Stimulated activated naive CD4-positive, alpha-beta T cell treated with Interleukin-2 at 50 U/mL for 16 hours (primary cell): ENCODE measurements at places on chromosomes 4 and X.

DNA sequence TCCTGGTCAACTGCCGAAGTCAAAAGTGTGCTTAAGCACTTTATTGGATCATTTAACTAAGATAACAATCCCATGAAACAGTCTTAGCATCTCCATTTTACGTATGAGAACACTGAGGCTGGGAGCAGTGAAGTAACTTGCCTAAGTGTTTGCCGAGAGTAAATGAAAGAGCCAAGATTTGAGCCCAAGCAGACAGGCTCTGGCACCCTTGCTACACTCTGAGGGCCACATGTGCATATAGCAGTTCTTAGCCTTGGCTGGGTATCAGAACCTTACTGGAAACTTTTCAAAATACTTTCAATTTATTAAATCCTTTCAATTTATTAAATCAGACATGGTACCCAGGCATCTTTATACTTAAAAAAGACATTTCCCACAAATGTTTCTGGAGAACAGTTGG, 225.9 kb downstream of the NR3C2 start:
- no peak for DNase-seq

DNA sequence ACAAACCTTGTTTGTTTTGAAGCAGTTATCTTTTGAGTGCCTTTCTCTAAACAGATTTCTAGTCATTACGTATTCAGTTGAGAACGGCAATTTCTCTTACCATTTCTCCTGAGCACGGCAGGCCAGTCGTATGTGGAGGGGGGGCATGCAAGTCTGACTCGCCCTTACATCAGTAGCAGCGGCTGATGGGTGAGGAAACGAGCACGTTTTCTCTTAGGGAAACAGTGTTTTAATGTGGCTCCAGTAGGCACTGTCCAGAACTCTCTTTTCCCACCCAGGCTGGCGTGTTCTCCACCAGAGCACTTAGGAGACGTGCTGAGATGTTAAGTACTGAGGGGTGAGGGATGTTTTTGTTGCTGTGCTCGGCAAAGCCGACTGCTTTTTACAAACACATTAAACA, 240.5 kb downstream of the STIM2 start:
- DNase-seq, result no peak

- DNase-seq, result no peak
These were observed 100.3 kb downstream of the HS3ST1 start for GRCh38 chr4:11328401-11328800.

GRCh38 chr4:87219632-87220093, 755 bp downstream of the KLHL8 start:
- peak; percentile 56 for DNase-seq

DNA sequence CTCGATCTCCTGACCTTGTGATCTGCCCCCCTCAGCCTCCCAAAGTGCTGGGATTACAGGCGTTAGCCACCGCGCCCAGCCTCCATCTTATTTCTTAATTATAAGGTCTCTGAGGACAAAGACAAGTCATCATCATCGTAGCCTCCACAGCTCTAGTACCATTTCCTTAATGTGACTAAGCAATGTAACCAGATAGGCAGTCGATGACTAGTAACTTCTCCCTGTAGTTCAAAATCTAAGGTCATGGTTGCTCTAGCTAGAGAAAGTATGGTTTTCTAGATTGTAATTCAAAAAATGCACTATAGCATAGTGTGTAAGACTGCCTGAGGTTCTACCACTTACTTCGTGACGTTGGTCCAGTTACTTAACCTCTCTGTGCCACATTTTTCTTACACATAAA, 6.9 kb downstream of the SLC39A8 start:
- DNase-seq, result no peak

DNA sequence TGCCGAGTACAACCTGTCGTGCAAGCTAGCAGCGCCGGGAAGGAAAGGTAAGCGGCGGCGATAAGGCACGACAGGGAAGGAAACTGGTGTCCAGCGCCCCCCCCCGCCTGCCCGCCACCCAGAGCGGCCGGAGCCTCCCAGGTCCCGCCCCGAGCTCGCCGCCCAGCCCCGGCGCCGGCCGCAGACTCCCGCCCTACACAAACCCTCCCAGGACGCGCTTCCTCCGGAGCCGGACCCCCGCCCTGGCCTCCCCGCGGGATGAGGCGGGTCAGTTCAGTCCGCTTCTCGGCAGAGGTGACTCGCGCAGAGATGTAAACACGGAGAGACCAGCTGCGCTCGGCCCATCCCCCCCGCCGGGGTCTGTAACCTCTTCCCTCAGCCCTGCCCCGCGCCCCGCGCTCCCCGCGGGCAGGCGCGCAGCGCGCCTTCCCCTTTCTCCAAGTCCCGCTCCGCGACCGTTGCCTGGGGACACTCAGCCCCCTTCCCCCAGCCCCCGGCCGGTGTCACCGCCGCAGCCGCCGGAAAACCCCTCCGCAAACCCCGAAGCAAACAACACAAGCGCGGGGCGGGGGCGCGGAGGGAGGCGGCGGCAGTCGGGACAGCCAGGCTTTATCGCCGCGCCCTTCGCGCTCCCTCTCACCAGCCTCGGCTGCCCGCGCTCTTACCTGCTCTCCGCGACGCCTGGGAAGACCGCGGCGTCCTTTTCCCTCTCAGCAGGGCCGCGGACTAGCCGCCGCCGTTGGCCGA, 543 bp downstream of the ELF2 start:
- DNase-seq, result peak; percentile 69

DNA sequence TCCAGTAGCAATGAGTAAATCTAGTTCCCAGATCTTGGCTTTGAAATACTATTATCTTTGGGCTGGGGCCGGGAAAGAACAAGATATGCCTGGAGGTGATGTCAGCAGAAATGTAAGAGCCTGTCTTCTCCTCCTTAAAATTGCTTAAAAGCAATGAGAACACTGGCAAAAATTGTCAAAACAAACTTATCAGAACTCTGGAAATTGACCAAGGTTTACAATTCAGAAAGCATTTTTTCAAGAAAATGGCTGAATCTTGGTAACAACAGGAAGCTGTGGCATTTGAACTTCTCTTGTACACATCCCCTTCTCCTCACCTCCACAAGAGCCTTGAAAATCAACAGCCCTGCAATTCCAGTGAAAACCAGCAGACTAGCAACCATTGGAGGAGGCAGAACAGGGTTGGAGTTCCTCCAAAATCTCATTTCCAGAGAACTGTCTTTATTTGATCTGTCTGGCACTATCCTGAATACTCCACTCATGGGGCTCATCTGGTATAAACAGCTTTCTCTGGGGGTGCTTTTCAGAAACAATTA, 13.5 kb downstream of the TIMP1 start:
- DNase-seq, result no peak

GRCh38 chrX:142204522-142205433, at the start of gene MAGEC2:
Gene MAGEC2, minus strand, starts transcription at chrX:142205290. Its CDS starts 1,303 bp downstream, at chrX:142203987.
- no peak for DNase-seq

- no peak for DNase-seq
These were observed 7.9 kb upstream of the PPP3CA start for GRCh38 chr4:101355246-101355645.

GRCh38 chr4:109211671-109212070, 90.8 kb downstream of the COL25A1 start:
- DNase-seq, result no peak

- no peak for DNase-seq
These were observed at the start of gene DCAF12L2 for GRCh38 chrX:126165721-126166461. Gene DCAF12L2, minus strand, starts transcription at chrX:126166289. Its CDS starts 365 bp downstream, at chrX:126165924.

DNA sequence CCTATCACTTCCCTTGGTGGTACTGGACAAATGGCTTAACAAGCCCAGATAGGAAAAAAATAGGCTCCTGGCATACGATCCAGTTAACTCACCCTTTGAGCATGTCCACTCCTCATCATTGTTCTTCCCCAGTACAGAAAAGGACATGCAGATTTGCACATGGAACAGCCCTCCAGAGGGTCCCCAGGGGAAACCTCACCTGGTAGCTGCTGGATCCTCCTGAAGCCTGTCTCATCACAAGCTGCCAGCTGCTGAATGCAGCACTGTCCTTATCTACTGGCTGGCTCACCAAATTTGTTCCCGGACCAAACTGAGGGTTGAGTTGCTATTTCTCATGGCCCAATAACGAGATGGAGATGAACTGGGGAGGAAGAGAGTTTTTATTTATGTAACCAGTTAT, 49.4 kb downstream of the SERTM2 start:
- DNase-seq, result no peak

- DNase-seq, result no peak
These were observed 502.6 kb upstream of the TECRL start for GRCh38 chr4:64911846-64912245.

- DNase-seq, result no peak
These were observed 349.9 kb downstream of the FBXW7 start for GRCh38 chr4:152185786-152186550.

- no peak for DNase-seq
These were observed 196.5 kb upstream of the HS3ST1 start for GRCh38 chr4:11625211-11625610.

DNA sequence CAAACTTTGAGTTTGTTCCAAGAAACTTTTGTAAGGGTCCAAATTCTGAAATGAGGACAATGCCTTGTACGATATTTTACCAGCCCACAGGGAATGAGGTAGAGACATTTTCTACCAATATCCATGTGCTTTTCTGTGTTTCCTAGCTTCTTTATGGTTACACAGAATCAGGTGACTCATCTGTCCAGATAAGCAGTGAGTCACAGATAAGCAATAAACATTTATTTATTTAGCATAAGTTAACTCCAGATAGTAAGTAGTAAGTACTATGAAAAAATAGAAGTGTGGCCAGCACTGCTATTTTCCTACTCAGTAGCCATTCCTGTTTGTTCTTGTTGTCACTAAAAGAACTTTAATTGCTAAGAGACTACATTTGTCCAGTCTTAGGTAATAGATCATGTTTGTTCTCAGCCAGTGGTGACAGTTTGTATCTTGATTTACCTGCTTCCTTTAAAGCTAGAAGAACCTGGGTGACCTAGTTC, 7.4 kb downstream of the AFF1 start:
- DNase-seq, result no peak

DNA sequence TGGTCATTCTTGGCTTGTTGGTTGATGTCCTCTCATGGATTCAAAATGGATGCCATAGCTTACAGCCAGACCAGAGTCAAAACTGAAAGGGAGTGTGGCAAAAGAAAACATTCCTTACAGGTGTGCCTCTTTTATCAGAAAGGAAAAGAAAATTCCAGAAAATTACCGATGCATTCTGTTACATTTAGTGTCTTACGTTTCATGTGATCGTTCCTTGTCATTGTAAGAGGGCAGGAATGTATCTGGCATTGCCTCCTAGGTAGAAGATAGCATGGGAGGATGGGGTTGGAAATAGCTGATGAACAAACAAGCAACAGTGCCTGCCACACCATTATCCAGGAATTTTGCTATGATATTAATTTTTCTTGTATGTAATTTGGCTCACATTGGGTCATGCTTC, 13.1 kb downstream of the GRXCR1 start:
- DNase-seq, result no peak
